ENCODE measurements at places on chromosomes 1 and 21. TPM values are rescaled to one million over a fixed set of nuclear protein-coding genes. Genes with fewer than 3 reads are reported as not detected.

DNA sequence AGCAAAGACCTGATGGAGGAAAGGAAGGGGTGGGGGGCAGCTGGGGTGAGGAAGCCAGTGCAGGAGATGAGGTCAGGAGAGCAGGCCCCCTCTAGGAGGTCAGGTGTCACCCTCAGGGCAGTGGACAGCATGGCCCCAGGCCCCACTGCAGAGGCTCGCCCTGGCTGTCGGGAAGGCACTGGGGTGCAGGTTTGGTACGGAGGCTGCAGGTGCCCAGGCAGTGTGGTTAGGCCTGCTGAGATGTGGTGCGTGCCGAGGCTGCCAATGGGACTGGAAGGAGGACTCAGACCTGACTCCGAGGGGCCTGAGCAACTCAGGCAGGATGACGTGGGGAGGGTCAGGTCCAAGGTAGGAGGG is 82.3 kb downstream of the PCBP3 start:
- no peak for DNase-seq

- DNase-seq, result no peak
Measured at GRCh38 chr1:10484521-10484920, 9.8 kb downstream of the PEX14 start.

DNA sequence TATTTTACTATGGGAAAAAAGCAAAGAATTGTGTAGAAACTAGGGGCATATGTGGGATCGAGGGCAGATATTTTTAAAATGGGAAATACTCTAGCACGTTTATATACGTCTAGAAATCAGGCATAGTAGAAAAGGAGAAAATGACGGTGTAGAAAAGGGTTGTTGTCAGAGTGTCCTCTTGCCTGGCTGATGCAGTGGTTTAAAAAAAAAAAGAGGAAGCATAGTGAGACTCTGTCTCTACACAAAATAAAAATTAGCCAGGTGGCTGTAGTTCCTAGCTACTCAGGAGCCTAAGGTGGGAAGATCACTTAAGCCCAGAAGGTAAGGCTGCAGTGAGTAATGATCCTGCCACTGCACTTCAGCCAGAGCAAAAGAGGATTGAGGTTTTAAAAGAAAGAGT is 64.7 kb upstream of the LRRC7 start:
- DNase-seq, result no peak

GRCh38 chr1:94883691-94884090 is 43.2 kb downstream of the CNN3 start:
- peak; percentile 11 for DNase-seq

- no peak for DNase-seq
Measured at GRCh38 chr1:37448185-37448584, 26.2 kb upstream of the ZC3H12A start.

DNA sequence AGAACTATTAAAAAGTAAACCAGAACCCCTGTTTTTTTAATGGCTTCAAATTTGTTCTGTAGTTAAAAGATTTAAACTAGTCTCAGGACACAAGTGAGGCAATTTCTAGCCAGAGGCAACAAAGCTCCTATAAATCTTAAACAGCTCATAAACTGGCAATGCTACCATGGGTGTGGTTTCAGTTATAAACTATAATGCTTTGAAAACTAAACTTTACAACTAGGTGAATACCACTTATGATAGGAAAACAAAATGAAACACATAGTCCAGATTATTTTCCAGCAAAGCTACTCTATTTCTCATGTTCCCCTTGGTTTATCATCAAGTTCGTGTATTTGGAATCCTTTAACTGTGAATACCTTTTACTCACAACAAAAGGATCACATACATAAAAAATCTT is 282.5 kb downstream of the VAV3 start:
- no peak for DNase-seq

GRCh38 chr1:100050139-100050538 is 80.3 kb downstream of the SLC35A3 start:
- DNase-seq, result no peak

- no peak for DNase-seq
Measured at GRCh38 chr1:50243939-50244338, 135.2 kb downstream of the ELAVL4 start.

GRCh38 chr1:165873481-165873880 is 46.1 kb downstream of the UCK2 start:
- DNase-seq, result no peak

GRCh38 chr1:182255494-182255893 is 136.1 kb downstream of the GLUL start:
- no peak for DNase-seq

DNA sequence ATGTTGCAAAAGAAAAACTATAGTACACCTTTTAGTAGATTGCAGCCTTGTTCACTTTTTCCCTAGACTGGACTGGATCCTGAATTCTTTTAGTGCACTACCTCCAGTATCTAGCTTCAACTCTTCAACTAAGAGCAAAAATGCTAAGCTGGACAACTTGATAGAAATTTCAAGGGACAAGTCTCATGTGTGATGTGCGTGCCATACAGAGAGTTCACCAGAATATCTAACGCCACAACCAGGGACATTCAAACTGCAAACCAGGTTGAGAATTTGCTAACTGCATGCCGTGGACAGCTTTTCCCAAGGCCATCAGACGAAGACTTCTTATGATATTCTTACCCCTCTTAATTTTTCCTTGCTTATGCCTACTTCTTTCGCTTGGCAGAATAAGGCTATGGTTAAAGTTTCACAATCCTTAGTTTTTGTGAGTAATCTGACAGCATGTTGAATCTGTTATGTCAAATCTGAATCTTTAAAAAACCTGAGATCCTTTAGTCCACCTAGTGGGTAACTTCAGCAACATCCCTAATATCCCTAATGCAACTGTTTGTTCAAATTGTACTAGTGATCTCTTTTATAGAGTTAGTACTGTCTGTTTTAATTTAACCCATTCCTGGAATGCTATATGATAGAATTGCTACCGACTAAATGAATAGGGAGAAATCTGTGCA is 66.4 kb downstream of the DDAH1 start:
- DNase-seq, result no peak

DNA sequence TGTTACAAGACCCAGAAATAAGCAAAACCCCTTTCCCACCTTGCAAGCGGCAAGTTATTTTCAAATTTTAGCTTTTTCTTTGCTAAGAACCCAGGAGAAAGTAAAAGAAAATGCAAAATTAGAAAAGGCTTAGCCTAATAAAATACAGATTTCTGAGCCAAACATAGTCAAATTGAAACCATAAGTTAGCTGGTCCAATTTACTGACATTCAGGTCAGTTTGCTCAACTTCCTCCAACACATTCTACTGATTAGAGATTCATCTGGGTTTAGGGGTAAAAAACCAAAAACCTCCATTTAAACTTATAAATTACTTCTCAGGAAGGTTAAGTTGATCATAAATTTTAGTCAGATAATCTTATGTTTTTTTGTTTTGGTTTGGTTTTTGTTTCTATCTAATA is 701.8 kb upstream of the CXADR start:
- DNase-seq, result no peak

GRCh38 chr1:228100822-228101613 is 2.1 kb downstream of the C1orf35 start:
- DNase-seq, result no peak

DNA sequence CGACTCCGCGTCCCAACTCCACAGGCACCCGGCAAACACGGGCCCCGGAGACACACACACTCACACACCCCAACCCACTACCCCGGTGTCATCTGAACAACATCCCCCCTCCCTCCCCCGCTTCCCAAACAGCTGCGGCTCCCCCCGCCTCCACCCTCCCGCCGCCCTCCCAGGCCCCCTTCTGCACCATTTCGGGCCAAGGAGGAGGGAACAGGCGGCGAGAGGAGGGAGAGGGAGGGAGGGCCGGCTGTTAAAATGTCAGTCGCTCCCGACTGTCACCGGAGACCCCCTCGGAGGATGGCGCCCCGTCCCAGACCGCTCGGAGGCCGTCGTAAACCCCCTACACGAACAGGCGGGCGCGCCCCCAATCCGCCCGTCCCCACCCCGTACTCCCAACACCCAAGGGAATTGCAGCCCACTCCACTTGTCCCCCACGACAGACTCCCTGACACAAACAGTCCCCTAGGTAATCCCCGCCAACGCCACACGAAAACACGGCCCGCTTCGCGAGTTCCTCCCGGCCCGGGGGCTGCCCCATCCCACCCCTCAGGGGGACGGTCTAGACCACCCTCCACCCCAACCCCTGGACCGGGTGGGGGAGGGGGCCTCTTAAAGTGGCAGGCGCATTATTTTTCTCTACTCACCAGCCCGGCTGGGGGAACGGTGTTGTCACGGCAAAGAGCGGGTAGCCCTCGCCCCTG is 583 bp downstream of the MEF2D start:
- DNase-seq, result peak; percentile 20

DNA sequence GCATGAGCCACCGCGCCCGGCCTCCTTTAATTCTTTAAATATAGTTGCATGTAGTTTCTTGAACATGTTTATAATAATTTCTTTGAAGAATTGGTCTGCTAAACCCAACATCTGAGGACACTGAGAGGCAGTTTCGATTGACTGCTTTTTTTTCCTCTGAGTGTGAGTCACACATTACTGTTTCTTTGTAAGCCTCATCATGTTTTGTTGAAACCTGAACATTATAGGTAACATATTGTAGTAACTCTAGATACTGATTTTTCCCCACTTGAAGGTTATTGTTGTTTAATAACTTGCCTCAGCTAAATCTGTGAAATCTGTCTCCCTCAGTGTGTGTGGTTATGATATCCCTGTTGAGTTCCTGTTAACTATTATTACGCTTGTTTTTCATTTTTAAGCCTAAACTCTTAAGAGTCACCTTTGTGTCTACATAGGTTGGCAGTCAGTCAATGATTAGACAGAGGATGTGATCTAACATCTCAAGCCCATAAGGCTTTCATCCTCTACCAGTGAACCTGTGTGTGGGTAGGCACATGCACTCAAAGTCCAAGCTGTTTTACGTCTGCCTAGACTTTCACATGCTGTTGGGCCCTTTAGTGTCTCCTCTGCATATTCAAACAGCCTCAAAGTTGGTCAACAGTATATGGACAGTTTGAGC is 155.5 kb downstream of the KCNH1 start:
- no peak for DNase-seq

DNA sequence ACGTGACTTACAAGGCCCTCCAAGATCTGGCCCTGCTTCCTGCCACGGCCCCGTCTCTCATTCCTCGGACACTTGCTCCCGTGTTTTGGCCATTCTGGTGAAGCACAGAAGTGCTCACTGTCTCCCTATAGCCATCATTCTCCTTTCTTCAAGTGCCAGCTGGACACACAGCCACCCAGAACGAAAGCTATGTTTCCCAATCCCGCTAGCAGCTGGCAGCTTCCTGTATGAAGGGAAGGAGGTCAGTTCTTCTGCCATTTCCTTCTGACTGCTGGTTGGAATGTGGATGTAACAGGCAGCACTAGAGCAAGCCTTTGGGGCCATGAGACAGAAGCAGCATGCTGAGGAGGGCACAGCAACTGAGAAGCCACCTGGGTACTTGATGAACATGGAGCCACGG is 82.8 kb downstream of the TGFBR3 start:
- DNase-seq, result no peak

DNA sequence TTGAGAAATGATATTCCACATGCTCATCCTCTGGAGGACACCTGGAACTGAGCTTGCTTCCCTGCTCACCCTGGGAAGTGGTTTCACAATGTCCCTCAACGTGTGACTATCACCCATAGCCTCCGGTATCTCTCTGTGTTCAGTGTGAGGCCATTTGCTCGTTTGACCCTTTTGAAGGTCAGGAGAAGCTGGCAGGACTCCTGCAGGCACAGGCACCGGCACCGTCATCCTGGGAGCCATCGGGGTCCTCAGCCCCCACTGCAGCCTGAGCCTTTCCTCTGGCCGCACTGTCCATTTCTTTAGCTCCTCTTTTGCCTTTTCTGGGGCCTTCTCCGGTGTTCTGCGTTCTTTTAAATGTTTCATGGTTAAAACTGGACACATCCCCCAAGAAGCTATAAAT is 159.6 kb upstream of the COL6A1 start:
- no peak for DNase-seq

DNA sequence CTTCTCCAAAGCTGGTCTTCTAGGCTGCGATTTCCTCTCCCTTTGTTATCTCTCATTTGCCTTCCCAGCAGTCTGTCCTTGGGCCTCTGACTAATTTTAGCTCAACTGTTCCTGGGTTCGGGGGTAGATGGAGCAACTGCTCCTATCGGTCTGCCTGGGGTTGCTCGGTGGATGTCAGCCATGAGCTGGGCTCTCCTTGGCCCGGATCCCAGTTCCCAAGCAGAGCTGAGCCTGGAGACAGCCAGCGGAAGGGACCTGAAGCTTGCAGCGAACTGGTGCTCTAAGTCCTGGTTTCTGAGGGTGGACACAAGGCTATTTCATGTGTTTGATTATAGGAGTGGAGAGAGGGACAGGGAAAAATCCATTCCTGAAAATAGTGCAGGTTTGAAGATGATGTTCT is 423.0 kb downstream of the RPS6KC1 start:
- no peak for DNase-seq

- DNase-seq, result no peak
Measured at GRCh38 chr1:64323054-64323453, 119.6 kb downstream of the UBE2U start.

Gene DNASE2B
- total RNA-seq, result not detected

Gene MYBPHL
- not detected for total RNA-seq

Gene ODR4
- 17.3 TPM for total RNA-seq

Gene LY9
- 136 TPM for total RNA-seq

Gene B3GALT5
- not detected for total RNA-seq

Gene IQGAP3
- total RNA-seq, result not detected

Gene SNX27
- 44.3 TPM for total RNA-seq

Gene PDC
- total RNA-seq, result not detected

Gene SH3D21
- 3.3 TPM for total RNA-seq

Gene CACHD1
- total RNA-seq, result 0.11 TPM

Gene ETV3L
- not detected for total RNA-seq

Gene FAM177B
- 0.30 TPM for total RNA-seq

Gene CXADR
- 0.64 TPM for total RNA-seq

Gene NHLH1
- 0.41 TPM for total RNA-seq

Gene SYTL1
- 146 TPM for total RNA-seq

Gene ALPL
- not detected for total RNA-seq

Gene LRRN2
- total RNA-seq, result not detected

Gene LCK
- 436 TPM for total RNA-seq

Gene HPCAL4
- total RNA-seq, result 32.4 TPM
